Stimulated activated naive CD8-positive, alpha-beta T cell treated with anti-CD3 and anti-CD28 coated beads, Interleukin-15, amount 100 ng/mL, for 72 hours (primary cell): ENCODE measurements at places on chromosomes 13 and 19.

- DNase-seq = no peak
Measured at GRCh38 chr13:63460462-63461090, 2044.9 kb upstream of the PCDH20 start.

GRCh38 chr13:76016799-76017400, 380.8 kb downstream of the LMO7 start:
- DNase-seq = peak; percentile 15

GRCh38 chr13:110593430-110594130, 21.8 kb upstream of the NAXD start:
- DNase-seq = no peak

DNA sequence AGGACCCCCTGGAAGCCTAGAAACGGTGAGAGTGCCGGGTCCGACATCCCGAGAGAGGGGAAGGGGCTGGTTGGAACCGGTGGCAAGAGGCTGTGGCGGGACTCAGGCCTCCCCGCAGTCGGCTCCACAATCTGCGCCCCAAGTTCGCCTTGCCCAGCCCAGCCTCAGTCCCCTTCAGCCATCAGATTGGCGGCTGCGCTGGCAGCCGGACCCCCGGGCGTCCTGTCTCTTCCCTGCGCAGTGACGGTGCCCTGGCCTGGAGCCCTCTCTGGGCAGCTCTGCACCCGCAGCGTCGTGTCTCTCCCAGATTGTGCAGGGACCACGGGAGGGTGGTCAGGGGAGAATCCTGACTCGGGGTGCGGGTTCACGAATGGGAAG, 315 bp downstream of the ZNF492 start:
- DNase-seq = no peak
